AG09319 (cell line): ENCODE measurements at places on chromosomes 16 and 17.

DNA sequence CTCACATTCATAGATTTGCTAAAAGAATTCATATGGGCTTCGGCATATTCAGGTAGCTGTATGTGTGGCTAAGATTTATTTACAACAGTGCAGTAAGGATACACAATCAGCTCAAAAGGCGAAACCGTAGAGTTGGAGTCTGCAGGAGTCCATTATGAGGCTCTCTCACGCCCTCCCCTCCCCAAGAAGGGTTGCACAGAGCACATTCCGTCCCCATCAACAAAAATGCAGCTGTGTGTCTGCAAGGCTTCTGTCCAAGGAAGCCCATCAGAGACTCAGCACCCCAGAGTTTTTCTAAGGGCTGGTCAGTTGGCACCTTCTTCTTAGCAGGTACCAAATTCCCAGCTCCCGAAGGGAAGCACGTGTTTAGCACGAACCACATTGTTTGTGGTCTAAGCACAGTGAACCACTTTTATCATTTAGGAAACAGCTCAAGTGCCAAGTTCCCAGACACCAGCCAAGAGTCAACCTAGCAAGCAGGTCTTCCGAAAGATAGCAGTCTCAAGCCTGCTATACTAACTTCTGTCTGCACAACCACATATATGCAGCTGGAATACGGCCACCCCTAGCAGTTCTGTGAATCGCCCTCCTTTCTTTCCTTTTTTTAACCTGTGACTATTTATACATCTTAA, 28.5 kb upstream of the MEAK7 start:
- DNase-seq: no peak

DNA sequence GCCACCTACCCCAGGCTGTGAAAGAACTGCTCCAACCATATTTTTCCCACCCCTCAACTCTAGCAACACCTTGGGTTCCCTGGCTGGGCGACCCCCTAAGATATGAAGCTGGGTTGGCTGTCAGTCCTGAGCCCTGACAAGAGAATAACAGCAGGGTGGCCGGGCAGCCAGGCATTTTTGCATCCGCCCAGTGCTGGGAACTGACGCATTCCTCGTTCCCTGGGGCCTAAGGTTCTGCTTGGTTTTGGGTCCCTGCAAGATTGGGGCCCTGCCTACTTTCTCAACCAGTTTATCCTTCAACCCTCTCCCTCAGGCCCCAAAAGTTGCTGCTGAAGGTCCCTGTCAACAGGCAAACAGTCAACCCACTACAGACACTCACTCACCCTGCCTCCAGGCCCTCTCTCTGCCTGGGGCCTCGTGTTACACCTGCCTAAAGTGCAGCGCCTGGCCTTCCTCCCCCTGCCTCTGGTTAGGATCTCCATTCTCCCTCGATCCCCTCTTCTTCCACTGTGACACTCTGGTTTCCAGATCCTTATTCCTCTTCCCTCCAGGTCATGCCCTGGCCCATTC, 151.5 kb downstream of the STX8 start:
- no peak for DNase-seq

GRCh38 chr16:73565263-73565662, 517.3 kb upstream of the ZFHX3 start:
- DNase-seq: no peak

DNA sequence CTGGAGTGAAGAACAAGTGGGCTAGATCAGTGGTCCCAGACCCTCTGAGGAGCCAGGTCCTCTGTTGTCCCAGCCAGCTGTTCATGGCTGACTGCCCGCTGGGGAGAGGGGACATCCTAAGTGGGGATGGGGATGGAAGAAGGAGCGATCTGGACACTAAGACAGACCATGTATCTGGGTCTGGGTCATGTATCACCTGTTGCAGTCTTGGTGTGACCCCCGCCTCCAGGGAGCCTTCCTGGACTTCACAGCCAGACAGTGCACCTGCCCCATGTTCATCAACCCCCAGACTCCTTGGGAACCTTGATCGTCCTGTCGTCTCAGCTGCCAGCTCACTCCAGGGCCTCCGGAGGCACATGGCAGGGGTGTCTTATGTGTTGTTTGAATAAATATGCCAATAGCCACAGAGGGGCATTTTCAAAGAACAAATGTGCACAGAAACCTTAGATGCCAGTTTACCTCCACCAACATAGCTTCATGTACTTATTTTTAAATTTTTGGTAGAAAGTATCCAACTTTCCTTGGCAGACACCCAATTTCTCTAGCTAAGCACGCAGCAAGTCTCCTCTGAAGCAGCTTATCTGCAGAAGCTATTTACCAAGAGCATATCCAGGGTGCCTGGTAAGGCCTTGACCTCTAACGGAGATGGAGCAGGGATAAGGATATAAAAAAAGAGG, 43.2 kb downstream of the CRISPLD2 start:
- no peak for DNase-seq

GRCh38 chr16:59973966-59974365, 1239.8 kb upstream of the GOT2 start:
- DNase-seq: no peak

- DNase-seq: no peak
Measured at GRCh38 chr16:83615141-83615952, 192.4 kb upstream of the HSBP1 start.

GRCh38 chr17:41352597-41353366, 2.2 kb upstream of the KRT33A start:
- DNase-seq: no peak

DNA sequence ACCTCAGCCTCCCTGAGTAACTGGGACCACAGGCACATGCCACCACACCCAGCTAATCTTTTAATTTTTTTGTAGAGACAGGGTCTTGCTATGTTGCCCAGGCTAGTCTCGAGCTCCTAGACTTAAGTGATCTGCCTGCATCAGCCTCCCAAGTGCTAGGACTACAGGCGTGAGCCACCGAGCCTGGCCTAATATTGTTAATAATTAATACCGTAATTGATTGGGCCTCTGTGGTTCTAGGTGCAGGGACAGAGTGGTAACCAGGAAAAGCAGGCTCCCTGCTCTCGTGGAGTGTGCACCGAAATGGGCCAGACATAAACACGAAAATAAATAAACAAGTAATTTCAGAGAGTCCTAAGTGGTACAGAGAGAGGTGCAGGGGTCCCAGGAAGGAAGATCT, 241.0 kb downstream of the GSG1L start:
- DNase-seq: no peak

DNA sequence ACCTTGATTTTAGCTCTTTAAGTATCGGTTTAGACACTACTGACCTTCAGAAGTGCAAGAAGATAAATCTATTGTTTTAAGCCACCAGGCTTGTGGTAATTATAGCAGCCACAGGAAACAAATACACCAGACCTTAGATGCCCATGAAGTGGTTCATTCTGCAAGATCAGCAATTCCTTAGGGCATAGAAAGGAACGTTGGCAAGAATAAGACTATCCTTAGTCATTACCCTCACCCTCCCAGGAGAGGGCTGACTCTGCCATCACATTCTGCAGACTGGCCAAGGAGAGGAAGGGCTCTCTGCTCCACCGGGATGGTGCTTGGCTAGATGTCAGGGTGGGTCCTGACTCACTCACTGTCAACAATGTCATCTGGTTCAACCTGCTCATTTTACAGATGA, 14.1 kb upstream of the NDEL1 start:
- no peak for DNase-seq
